ENCODE measurements at places on chromosomes 7 and 10.

DNA sequence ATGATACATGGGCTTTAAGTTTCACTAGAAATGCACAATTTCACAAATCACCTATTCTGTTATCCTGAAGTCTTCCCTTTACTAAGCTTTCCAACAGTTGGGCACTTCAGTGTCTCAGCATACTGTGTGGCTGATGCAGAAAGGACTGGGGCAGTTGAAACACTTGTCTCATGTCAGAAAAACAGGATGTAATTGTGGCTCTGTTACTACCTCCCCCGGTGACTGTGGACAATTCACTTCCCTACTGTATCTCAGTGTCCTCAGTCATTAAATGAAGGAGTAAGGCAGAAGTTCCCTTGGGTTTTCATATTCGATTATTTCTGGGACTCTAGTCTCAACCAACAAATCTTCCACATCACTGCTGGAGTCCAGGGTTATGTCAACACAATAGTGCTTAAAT, 17.9 kb downstream of the ANKRD22 start:
- peaks cover 39% of the 10 kb centered on the region for H3K4me1 ChIP-seq
- H3K36me3 ChIP-seq: no peaks in the 10 kb centered on the region
- H3K4me3 ChIP-seq: no peak overlapping the region
- no peak overlapping the region for H3K27ac ChIP-seq
- DNase-seq: no peak

DNA sequence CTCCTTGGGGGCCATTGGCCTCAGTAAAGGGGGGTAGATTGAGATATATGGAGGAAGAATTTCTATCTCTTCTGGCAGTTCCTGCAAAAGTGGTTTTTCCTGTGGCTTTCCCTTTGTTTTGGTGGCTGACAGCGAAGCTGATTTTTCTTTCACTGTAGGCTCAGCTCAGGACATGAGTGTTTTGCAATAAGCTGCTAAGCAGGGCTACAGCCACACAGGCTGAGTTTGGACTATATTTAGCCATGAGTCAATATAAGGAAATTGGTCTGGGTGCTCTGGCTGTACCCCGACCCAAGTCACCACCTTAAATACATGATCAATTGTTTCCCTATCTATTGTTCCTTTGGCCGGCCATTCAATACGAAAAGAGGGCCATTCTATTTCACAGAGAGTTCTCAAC, 212.7 kb upstream of the KCND2 start:
- no peak overlapping the region for H3K4me3 ChIP-seq
- no peaks in the 10 kb centered on the region for H3K4me1 ChIP-seq
- H3K36me3 ChIP-seq: no peaks in the 10 kb centered on the region
- H3K27me3 ChIP-seq: no peaks in the 10 kb centered on the region

- no peaks in the 10 kb centered on the region for H3K27me3 ChIP-seq
- H3K4me1 ChIP-seq: peaks cover 13% of the 10 kb centered on the region
- no peak overlapping the region for H3K4me3 ChIP-seq
- no peak overlapping the region for H3K27ac ChIP-seq
- H3K36me3 ChIP-seq: peaks cover 87% of the 10 kb centered on the region
Observed at GRCh38 chr7:37145682-37146081, 303.0 kb downstream of the ELMO1 start.

DNA sequence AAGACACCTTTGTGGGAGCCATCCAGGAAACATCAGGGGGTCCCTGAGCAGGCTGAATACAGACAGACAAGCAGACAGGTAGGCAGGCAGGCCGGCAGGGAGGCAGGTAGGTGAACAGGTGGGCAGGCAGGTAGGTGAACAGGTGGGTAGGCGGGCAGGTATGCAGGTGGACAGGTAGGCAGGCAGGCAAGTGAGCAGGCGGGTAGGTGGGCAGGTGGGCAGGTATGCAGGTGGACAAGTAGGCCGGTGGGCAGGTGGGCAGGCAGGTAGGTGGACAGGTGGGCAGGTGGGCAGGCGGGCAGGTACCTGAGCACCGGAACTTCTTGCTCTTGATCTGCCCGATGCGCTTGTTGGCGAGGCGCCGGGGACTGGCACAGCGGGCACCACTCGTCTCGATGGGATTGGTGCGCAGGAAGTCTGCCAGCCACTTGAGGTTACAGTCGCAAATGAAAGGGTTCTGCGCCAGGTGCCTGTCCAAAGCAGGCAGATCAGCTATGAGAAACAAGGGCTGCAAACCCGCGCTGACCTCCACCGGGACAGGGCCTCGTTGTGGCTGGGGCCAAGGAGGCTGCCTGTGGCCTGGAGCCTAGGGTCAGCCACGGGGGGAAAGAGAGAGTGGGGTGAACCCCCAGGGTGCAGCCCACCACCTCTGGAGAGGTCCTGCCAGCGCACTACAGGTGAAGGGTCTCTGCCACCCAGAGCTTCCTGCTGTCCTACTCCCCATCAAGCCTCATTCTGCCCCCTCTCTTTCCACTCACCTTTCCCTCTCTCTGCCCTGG, 136.9 kb downstream of the SLIT1 start:
- H3K4me1 ChIP-seq: peaks cover 8% of the 10 kb centered on the region
- no peaks in the 10 kb centered on the region for H3K36me3 ChIP-seq
- no peak overlapping the region for H3K4me3 ChIP-seq
- DNase-seq: no peak
- H3K27ac ChIP-seq: no peak overlapping the region
- H3K27me3 ChIP-seq: peaks cover 7% of the 10 kb centered on the region

GRCh38 chr10:104351061-104351702, 2.5 kb upstream of the CFAP58 start:
- H3K27me3 ChIP-seq: no peaks in the 10 kb centered on the region
- H3K4me3 ChIP-seq: peak overlapping the region; percentile 58
- H3K27ac ChIP-seq: no peak overlapping the region
